ENCODE measurements at places on chromosomes 13 and 19.
A peak's percentile ranks its signal among the peaks of the same experiment; 100 is the strongest.

DNA sequence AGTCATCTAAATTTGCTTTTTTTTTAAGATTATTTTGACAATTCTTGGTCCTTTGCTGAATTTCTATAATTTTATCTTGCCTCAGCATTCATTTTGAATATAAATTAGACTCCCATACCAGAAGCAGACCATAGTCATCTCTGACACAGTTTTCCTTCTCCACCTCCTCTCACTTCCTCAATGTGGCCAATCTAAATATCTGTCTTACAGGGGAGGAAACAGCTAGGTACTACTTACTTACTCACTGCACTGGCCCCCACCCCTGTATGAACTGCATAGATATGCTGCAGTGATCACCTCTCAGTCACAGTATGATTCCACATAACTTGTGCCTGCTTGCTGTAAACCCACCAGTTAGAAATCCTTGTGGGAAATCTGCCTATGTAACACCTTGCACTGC is 665.6 kb downstream of the FGF9 start:
- DNase-seq, result no peak

DNA sequence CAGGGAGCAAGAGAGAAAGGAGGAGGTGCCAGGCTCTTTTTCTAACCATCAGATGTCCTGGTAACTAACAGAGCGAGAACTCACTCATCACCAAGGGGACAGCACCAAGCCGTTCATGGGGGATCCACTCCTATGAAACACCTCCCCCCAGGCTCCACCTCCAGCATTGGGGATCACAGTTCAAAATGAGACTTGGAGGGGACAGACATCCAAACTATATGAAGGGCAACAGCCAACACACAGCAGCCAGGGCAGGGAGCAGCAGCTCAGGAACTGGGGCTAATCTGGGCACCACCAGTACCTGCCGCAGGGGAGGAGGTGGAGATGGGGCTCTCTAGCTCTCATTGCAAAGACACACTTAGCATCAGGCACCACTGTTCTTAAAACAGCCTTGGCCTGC is 34.3 kb upstream of the VSTM2B start:
- DNase-seq, result no peak

DNA sequence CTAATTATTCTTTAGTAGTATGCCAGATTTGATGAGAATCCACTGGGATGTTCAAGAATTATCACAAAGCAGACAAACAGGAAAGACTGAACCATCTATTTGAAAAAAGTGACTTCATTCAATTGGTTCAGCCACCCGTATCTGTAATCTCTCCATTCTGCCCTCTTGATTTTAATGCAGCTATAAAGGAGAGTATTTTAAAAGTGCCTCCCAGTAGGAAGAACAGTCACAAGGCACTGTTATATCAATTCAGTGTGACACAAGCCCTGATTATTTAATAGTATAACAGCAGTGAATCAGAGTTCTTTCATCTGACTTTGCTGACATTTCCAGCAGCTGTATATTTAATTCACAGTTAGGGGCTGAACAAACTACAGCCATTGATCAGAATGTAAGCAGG is 77.3 kb upstream of the SLAIN1 start:
- no peak for DNase-seq

DNA sequence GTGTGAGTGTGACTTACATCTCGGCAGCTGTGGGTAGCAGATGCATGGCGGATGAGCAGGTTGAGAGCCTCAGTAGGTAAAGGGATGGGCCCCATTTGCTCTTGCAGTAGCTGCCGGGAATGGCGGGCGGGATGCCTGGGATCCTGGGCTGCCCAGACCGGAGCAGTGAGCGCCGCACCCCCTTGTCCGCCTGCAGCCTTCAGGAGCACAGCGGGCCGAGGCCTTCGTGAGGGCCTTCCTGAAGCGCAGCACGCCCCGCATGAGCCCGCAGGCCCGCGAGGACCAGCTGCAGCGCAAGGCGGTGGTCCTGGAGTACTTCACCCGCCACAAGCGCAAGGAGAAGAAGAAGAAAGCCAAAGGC is 4.1 kb downstream of the POP4 start:
- no peak for DNase-seq

DNA sequence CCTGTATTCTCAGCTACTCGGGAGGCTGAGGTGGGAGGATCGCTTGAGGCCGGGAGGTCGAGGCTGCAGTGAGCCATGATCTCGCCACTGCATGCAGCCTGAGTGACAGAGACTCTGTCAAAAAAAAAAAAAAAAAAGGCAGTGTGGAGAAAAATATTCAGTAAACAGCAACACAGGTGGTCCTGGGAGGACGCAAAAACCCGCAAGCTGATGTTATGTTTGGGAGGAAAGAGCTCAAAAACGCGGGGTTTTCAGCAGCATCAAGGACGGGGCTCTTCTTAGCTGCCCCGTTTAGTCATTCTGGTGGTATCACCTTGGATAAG is 599 bp upstream of the ZNF784 start:
- DNase-seq, result no peak

DNA sequence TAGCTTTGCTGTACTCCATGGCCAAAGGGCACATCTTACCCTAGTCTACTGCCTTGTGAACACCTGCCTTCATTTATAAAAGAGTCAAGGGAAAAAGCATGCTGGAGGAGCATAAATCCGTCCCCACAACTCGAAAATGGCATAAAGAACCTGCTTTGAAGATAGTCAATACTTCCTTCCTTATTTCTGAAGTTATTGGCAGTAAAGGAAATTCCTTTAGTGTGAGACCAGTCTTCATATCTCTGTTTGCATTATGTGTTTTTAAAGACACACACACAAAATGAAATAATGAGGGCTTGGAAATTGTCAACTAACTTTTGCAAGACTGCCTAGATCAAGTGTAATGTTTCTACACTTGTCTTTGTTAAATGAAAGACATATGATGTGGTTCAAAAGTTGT is 408.4 kb downstream of the SPRY2 start:
- no peak for DNase-seq

- DNase-seq, result no peak
Observed at GRCh38 chr13:28047757-28048388, 52.5 kb downstream of the FLT3 start.

DNA sequence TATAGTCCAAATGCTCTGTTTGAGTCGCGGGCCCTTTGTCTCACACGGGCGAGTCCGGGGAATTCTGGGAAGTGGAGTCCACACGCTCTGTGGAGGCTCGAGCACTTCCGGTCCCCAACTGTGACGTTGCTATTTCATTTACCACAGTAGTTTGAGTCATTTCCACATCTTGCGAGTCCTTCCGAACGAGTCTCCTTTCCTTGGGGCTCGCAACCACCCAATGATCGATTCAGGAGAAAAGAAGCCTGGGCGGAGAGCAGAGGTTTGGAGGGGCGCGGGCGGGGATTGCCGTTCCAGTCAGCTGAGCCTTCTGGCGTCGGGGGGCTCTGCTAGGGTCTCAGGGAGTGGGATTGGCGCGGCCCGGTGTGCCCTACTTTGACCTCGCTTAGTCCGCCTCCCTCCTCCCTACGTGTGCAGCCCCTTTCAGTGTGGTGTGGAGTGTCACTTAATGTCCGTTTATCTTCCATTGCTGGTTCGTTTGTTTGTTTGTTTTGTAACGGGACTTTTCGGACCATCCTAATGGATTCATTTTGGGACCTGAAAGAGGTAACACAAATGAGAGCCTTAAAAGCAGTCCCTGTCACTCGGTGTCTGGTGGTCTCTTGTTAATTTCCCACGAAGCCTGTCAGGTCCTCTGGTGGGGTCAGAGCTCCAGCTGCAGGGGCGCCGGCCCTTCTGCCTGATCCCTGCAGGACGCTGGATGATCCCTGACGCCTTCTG is at the start of gene ZNF222:
Gene ZNF222 (plus strand): TSS at position 163 of the 720 bp plus-strand sequence. CDS start 58 bp downstream, at position 221.
- peak; percentile 70 for DNase-seq

GRCh38 chr13:79776531-79777295 is 295.8 kb downstream of the NDFIP2 start:
- DNase-seq, result no peak

GRCh38 chr19:55304279-55304978 is 20.6 kb downstream of the BRSK1 start:
- no peak for DNase-seq

DNA sequence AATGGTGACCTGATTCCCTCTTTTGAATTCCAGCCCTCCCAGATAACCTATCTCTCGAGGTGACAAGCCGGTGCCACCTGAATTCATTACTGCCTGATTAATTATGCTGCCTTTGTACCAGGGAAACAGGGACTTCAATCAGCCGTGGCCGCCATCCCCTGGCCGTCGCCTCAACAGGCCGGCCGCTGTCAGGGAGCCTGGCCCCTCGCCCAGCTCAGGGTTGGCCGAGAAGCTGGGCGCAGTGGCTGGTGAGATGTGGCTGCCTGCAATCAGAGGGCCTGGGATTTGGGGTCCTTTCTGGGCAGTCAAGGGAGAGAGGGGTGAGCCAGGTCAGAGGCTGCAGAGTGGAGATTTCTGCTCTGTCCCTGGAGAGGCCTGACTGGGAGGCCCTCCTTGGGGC is 91.2 kb downstream of the KCTD15 start:
- DNase-seq, result no peak

Data from stimulated activated CD4-positive, alpha-beta T cell treated with anti-CD3 and anti-CD28 coated beads, Interleukin-2, amount 100 ng/mL, for 4 hours (primary cell).